ENCODE measurements at places on chromosomes 2 and 18.
A peak's percentile ranks its signal among the peaks of the same experiment; 100 is the strongest.

DNA sequence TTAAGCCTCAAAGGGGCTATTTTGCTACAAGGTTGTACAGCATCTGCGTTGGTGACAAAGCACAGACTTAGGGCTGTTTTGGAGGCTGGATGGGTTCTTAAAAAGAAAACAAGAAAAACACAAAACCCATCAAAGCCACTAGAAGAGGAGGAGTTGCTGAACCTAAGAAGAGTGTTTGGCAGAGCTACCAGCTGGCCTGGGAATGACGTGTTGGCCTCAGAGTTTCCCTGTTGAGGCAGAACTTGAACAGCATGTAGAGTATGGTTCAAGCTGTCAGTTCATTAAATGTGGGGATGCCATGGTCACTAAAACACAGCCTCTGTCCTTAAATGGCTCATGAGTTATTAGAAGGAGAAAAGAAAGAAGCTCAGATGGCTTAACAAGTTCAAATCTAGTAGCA lies 162.5 kb downstream of the TTC32 start:
- no peak for DNase-seq

DNA sequence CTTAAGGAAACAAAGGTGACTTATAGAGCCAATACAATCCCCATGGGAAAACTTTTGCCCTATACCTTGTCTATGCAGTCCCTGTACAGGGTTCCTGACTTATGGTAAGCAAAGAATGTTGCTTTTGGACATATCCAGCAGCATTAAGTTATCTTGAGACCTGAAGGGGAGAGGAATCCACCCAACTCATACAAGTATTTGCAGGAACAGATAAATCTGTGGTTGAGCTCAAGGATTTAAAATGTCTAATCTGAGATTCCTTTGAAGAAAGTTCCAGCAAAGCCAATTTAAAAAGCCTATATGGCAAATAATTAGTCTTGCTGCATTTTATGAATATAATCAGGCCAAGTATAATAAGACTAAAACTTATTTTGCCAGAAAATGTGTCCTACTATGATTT lies 739.5 kb upstream of the CDH2 start:
- DNase-seq = no peak

DNA sequence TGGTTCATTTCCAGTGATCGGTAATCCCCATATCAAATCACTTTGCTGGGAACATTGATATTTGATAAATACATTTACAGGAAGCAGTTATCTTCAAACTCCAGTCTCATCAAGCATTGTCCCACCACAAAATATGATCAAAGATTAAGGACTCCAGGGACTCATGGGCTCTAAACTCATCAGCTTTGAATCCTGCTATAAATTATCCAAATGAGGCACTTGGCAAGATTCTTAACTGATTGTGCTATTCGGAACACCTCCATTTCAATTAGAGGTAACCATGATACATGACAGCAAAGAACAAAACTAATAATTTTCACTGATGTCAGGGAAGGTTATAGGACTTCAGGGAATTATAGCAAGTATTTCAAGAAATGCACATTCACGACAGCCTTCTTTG lies 1088.1 kb upstream of the PIK3C3 start:
- DNase-seq = no peak

GRCh38 chr2:26297061-26297460 lies 48.9 kb upstream of the SELENOI start:
- no peak for DNase-seq

- no peak for DNase-seq
Observed at GRCh38 chr2:150626934-150627411, 139.5 kb upstream of the RND3 start.

- DNase-seq = no peak
Observed at GRCh38 chr18:8757396-8757997, 52.1 kb downstream of the MTCL1 start.

GRCh38 chr2:100629309-100629708 lies 66.5 kb downstream of the PDCL3 start:
- DNase-seq = no peak

- DNase-seq = no peak
Observed at GRCh38 chr18:5556310-5556974, 12.6 kb upstream of the EPB41L3 start.

GRCh38 chr2:48406116-48406515 lies 123.8 kb upstream of the STON1 start:
- DNase-seq = no peak

DNA sequence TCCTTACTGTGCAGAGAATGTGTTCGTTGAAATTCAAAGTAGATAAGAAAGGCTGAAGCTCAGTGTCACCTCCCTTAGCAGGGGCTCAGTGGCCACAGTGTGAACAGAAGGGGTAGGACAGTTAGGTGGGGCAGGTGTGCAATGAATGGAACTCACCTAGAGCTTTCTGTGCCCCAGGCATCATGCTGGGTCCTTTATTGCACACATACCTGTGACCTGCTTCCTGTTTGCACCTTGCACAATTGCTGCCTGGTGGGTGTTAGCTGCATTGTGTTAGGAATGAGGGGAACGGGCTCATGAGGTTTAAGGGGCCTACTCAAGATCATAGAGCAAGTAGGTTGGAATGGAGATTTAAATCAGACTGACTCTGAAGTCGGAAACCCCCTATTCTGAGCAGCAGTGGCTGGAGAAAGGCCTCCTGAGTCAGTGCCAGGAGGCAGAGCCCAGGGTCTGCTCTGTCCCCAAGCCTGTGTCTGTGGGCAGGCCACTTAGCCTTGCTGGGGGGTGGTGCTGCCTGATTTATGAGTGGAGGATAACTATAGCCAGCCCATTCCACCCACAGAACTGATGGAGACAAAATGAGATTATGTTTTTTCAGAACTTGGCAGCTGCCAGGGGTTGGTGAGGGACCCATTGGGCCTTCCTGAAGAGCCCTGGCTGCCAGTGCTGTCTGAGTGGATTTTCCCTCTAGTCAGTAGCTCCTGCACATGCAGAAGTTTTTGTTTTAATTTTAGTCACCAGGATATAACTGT lies 76.2 kb downstream of the NPAS2 start:
- DNase-seq = no peak

- DNase-seq = no peak
Observed at GRCh38 chr2:43031471-43032212, 194.8 kb downstream of the ZFP36L2 start.

GRCh38 chr2:7829241-7829640 lies 852.6 kb upstream of the ID2 start:
- no peak for DNase-seq

- DNase-seq = no peak
Observed at GRCh38 chr2:188805219-188805618, 169.0 kb upstream of the COL3A1 start.

DNA sequence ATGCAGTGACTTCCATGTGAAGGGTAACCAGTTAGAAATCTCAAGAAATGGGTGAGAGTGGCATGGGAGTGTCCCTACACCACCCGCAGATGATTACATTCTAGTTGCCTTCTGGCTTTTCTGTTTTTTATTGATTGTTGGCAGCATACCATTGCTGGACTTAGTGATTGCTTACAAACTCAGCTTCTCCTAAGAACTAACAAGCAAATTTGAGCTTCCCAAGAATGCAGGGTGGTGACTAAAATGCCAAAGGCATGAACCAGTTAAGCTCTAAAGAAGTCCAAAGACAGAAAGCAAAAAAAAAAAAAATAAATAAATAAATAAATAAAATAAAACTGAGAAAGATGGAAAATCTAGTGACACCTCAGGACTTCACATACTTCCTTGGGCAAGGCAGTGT lies 245.5 kb upstream of the PARD3B start:
- DNase-seq = no peak

- DNase-seq = no peak
Observed at GRCh38 chr2:115129536-115129935, 687.1 kb downstream of the DPP10 start.

DNA sequence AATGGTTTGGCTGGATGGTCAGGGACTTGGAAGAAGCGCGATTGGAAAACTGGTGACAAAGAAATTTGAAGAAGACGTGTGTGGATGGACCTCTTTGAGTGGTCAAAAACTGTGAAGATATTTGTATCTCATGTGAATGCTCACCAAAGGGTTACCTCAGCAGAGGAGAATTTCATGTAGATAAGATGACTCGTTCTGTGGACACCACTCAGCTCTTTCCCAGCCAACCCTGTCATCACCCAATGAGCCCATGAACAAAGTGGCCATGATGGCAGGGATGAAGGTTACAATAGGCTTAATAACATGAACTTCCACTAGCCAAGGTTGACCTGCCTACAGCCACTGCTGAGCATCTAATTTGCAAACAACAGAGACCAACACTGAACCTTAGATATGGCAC lies 248.3 kb downstream of the KCNE4 start:
- no peak for DNase-seq

DNA sequence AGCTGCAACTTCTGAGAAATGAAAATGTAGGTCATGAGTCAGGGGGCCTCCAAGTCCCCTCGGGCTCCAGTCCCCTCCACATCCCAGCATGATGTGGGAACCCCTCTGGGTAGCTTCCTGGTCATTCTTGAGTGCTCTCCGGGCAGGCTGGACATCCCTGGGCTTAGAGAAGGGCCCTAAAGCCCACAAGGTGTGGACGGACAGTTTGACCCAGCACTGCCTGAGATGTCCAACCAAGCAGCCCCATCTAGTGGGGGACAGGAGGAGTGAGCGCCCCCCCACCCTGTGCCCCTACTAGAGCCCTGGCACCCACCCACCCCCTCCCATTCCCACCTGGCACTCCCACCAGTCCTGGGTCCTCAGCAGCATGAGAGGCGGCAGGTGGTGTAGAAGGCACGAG lies 46.0 kb downstream of the CYP27C1 start:
- no peak for DNase-seq

GRCh38 chr2:196247976-196248280 lies 76.5 kb upstream of the STK17B start:
- no peak for DNase-seq

GRCh38 chr2:232781765-232782164 lies 5.4 kb upstream of the KCNJ13 start:
- DNase-seq = peak; percentile 7

- DNase-seq = no peak
Observed at GRCh38 chr2:2645162-2645855, 314.2 kb upstream of the MYT1L start.

GRCh38 chr2:233519787-233520611 lies 46.6 kb downstream of the USP40 start:
- DNase-seq = no peak

DNA sequence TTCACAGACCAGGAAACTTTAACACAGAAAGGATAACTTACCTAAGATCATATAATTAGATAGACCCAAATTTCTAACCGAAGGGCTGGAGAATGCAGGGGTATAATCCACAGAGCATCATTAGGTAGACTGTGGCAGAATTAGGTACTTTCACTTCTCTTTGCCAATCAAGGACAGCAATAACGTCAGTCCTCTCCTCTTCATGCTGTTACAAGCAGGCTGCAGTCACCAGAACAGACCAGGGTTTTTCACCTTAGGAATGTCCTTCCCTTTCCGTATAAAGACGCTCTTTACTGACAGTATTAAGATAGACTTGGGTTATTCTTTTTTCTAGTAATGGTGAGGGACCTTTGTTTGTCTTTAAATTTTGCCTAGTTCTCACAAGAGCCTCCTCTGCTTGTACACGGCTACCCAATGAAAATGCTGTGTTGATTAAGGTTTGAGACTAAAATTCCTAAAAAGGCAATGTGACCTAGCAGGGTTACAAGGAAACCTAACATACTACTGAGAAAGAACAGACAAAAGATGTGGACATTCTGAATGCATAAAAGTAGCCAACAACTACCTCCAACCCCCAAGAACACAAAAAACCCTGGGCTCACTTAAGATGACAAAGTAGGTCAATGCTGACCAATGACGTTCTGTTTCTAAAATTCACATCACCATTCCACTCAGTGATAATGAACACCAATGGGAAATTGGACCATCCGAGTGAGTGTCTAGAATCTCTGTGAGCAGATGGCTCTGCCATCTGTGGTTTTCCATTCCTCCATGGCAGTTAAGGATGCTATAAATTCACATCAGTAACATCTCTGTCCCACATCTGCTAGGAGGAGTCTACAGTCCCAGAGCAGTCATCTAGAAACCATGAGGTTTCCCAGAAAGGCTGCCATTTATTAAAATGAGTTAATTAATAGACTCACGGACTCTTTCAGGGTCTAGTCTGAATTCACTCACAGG lies 2.1 kb downstream of the PDIA6 start:
- no peak for DNase-seq

GRCh38 chr2:150480241-150480640 lies 7.2 kb downstream of the RND3 start:
- DNase-seq = no peak

DNA sequence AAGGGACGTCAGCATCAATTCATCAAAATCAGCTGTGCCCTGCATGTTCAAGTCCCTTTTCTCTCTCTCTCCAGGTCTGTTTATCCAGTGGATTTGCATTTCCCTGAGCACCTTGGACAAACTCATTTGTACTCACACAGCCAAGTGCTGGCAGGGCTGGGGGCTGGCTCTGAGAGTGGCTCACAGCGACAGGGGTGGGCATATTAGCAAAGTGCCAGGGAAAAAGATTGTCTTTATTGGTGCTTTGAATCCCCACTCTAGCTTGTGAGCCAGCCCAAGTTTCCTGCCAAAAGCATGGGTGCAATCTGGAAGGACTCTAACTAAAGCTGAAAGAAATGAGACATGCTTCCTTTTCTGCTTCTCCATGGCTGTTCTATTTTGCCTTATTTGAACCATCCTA lies 56.6 kb downstream of the ACOXL start:
- no peak for DNase-seq

DNA sequence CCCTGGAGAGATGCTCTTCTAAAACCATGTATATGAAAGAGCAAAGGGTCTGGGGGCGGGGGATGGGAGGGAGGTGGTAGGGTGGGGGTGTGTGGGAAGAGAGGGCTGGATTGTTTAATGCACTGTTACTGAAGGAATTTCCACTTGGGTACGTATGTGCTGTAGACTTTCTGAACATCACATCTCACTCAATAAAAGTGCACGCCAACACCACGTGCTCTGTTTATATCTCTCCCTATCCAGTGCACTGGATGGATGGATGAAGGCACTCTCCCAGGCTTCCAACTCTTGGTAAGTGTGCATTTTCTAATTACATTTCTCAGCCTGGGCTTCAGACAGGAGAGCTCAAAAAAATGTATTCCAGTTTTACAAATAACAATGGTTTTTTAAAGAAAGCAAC lies 184.3 kb upstream of the SIX2 start:
- DNase-seq = no peak

- DNase-seq = no peak
Observed at GRCh38 chr2:36468463-36469105, 113.0 kb downstream of the CRIM1 start.

GRCh38 chr2:195363496-195363895 lies 293.5 kb upstream of the SLC39A10 start:
- DNase-seq = no peak

GRCh38 chr2:214156971-214157370 lies 253.9 kb upstream of the VWC2L start:
- DNase-seq = no peak

GRCh38 chr2:223416815-223417610 lies 185.1 kb downstream of the SCG2 start:
- DNase-seq = no peak

- DNase-seq = no peak
Observed at GRCh38 chr2:15808204-15808910, 132.0 kb upstream of the MYCN start.

DNA sequence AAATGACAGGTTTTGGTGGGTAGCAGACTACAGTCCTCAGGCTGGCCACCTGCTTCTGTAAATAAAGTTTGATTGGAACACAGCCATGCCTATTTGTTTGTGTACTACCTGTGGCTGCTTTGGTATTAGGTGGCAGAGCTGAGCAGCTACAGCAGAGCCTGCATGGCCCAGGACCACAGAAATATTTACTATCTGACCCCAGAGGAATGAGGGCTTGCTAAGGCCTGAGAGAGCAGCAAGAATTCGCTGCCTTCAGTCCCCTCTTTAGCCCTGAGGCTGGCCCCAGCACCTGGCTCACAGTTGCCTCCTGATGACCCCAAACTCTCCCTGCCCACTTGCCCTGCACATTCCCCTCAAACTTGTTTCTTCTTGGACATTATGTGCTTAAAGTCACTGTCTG lies 32.5 kb downstream of the POLR1A start:
- no peak for DNase-seq
